NCI-H1694 treated with DMSO at 0.1 percent for 48 hours (cell line): ENCODE measurements at places on chromosomes 5 and 9.

DNA sequence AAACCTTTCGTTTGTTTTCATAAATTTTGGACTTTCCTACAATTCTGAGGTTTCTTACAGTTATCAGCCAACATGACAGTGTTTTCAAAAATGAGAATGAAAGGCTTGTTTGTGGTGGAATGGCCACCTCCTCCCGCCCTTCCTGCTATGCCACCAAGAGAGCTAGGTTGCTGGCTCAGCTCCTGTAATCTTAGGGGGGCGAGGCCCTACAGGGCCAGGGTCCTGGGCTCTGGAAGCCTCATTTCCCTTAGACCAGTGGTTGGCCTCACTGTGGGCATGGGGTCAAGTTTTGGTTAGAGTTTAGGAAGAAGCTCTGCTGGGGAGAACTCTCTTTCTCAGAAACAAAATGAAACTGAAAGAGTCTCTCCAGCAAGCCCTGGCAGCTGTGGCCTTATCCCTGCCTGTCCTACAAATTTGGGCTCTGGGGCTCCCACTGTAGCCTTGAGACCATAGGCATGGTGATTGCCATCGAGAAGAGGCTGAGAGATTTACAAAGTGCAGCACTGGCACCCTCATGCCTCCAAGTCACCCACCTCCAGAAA, 66.2 kb downstream of the IRX1 start:
- no peak for DNase-seq

DNA sequence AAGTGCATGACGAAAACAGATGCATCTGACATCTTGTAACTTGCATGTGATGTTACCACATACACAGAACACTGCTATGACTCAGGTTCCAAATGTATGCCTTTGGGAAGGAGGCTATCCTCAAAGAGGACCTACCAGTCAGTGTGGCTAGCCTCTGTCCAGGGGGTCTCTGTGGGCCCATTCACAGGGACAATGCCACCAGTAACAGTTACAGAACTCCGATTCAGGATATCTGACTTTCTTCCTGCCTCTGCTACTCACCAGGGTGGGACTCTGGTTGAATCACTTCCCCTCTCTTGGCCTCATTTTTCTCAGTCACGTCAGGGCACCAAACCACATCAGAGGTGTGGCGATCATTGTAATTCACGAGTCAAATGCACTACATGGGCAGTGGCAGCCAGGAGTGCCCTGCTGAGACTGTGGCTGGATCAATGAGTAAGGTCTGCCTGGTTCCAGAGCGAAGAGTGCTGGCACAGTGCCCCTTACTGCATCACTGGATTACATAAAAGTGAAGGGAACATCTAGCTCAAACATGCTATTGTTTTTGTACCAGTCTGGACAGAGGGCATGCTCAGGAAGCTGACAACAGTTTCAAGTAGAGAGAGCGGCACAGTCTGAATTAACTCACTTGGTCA, 13.2 kb downstream of the ATOX1 start:
- DNase-seq, result no peak

DNA sequence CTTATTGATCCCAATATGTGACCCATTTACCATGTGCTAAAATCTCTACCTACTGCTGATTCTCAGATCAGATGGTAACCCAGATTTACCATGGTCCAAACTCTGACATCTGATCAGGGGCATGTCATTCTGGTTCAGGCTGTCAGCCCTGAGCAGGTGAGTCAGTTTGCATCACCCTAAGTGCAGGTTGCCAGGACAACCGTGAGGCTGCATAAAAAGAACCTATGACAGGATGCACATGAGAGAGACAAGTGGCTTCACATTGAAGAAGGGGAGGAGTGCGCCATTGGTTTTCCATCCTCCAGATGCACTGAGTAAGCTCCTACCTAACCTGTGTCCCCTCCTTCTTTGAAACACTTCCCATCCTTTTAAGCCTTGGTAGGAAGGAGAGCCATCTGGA, 801 bp upstream of the PRSS3 start:
- DNase-seq, result no peak

- no peak for DNase-seq
Observed at GRCh38 chr9:77705636-77706035, 57.5 kb upstream of the GNA14 start.

DNA sequence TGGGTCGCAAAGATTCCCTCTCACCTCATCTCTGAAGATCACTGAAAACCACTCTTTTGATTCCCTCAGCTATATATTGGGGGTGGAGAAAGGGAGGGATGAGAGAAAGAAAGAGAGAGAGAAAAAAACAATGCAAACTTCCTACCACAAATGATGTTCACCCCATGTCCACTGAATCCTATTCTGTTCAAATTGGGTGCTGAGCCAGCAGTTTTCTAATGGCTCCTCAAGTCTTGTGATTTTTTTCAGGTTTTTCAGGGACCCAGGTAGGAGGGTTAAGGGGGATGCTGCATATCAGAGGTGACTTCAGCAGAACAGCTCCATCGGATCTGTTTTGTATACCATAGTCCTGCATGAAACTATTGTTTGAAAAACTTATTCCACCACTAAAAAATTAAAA, 95.9 kb downstream of the SH3TC2 start:
- DNase-seq, result no peak

DNA sequence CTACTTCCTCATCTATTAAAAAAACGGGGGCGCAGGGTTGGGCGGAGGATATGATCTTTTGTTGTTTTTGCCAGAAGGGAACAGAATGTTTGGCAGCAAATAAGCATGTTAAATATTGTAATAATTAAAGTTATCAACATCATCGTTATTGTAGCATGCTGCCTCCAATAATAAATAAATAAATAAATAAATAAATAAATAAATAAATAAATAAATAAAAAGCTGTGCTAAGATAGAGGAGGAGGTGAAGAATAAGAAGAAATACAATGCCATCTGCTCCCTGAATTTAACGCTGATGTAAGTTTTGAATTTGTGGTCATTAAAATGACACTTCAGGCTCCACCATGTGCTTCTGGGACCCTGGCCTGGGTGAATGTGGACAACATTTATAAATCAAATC, 508.0 kb upstream of the TNC start:
- DNase-seq, result no peak

DNA sequence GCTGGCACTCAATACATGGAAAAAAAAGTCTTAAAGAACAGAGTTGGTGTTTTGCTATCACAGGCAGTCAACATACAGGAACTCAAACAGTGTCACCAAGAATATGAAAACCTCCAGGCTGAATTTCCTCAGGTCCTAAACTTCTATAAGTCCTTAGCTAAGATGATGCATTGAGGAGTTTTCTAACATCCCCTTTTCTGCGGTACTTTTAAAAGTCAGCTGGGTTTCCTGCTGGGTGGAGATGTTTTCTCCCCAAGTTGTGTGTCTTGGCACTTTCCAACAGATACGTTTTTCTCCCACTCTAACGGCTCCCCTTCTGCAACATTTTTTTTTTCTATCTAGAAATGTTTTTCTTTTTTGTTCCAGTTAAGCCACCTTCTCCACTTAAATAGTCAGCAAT, 244.8 kb upstream of the HAPLN1 start:
- DNase-seq, result no peak

GRCh38 chr9:69582544-69583297, 89.5 kb downstream of the APBA1 start:
- no peak for DNase-seq

DNA sequence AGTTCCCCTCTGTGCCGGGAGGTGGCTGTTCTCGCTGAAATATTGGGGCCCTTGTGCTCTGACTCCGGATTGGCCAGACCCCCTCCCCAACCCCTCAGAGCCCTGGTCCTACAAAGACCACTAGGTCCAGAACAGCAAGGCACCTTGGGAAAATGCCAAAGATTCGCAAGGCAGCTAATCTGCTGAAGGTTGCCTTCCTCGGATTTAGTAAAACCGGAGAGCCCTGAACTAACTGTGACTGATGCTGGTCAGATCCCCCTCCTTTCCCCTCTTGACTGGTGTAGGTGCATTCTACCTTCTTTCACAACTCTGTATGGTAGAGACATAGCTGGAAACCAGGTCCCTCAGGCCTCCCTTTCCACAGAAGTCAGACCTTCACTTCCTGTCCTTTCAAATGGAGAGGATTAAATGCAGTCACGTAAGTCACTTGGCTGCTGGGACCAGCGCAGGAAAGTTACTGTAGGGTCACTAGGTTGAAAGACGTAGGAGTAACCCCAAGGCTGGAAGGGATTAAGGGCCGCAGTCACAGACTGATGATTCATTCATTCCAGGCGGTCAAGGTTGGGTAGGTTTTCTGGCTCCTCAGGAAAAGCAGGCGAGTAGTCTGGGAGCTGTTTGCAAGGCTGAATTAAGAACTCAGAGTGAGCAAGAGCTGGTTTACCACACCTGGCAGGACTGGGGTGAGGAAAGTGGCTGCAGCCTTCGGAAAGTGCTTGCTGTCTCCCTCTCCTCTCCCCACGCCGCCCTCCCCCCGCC, 5.3 kb downstream of the BARX1 start:
- DNase-seq, result no peak

DNA sequence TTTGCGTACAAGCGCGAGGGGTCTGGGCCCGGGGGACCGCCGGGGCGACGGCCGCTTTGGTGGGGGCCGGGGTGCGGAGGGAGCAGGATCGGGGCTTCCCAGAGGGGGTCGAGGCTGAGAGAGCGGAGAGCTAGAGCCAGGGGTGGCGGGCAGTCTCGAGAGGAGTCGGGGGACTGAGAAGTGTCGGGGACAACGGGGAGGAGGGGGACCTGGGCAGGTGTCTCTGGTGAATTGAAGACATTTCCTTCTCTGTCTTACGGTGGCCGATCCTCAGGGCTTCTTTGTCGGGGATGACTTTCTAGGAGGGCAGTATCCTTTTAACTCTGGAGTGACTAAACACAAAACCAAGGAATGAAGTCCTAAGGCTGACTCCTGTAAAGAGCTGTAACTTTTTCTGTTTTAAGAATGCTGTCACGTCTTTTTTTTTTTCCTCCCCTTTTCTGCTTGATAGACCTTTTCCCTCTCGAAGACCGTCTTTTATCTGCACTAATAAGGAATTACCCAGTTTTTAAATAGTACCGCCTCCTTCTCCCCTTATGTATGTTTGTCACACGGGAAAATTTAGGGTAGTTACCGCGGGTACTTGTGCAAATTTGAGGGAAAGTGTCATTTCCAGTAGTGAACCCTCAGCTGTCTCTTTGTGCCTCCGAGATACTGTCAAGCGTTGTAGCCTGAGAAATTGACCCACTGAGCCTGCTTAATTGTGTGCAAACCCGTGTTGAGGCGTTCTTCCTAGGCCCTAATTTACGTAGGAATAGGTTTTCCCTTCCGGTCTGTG, 822 bp downstream of the DENND4C start:
- peak; percentile 19 for DNase-seq

- DNase-seq, result no peak
Observed at GRCh38 chr5:156137071-156137869, 189.7 kb upstream of the SGCD start.

DNA sequence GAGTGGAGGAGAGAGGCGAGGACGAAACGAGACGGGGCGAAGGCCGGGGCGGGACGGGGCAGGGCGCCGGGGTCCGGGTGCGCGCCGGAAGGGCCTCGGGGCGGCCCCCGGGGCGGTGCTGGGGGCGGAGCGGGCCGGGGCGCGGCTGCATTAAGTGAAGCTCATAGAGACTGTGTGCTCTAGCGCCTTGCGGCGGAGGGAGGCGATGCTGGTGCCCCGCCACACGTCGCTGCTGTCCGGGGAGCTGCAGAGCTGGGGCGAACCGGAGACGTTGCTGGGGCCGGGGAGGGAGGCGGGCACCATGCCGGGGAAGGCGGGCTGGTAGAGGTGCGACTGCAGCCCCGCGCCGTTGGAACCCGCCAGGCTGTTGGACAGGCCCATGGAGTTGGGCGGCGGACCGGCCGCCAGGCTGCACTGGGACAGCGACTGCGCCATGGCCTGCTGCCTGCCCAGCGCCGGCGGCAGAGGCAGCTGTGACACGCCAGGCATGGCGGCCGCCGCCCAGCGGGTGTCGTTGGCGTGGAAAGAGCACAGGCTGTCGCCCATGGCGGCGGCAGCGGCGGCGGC, 8.3 kb downstream of the OTP start:
- DNase-seq, result peak; percentile 62

DNA sequence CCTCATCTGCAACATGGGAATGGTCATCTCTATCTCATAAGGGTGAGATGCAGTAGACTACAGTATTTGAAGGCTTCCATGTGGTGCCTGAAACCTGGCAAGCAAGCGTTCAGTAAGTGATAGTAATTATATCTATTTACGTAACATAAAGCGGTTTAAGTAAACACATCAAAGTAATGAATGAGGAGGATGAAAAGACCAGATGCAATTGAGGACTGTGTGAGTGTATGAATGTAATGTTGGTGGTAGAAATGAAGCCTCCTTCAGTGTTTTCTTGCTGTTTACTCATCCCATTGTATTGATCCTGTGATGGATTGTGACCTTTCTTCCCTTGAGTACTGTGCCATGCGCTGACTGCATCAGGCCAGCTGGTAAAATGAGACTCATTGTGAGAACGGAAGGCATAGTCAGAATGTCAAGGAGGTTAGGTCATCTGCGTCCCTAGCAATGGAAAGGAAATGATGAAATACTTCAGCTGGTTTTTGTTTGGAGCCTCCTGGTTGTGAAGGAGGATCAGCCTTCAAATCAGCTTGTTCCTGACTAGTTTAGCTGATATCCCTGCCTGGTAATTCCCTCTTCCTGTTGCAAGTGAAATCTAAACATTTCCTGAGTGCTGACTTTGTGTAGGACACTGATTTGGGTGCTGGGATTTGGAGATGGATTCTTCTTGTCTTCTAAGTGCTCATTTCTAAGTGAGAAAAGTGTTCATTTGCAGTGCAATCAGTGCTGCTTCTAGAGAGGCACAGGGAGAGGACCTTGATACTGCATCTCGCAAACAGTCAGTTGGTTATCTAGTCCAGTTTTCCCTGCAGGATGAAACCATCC, 35.6 kb downstream of the TNFSF8 start:
- no peak for DNase-seq
